ENCODE measurements at places on chromosomes 2 and 18.
A peak's percentile ranks its signal among the peaks of the same experiment; 100 is the strongest.

GRCh38 chr18:11808001-11808855, 43.0 kb upstream of the CHMP1B start:
- no peak for DNase-seq

DNA sequence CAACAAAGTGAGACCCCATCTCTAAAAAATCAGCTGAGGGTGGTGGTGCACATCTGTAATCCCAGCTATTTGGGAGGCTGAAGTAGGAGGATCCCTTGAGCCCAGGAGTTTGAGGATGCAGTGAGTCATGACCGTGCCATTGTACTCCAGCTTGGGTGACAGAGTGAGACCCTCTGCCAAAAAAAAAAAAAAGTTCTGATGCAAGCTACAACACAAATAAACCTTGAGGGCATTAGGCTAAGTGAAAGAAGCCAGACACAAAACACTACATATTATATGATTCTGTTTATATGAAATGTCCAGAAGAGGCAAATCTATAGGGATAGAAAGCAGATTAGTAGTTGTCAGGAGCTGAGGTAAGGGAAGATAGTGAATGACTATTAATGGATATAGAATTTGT, 13.0 kb downstream of the YWHAQ start:
- DNase-seq = no peak

- DNase-seq = no peak
These were observed 13.6 kb downstream of the SPDYA start for GRCh38 chr2:28824207-28824606.

GRCh38 chr2:11343650-11344341, 640 bp downstream of the ROCK2 start:
- peak; percentile 18 for DNase-seq

DNA sequence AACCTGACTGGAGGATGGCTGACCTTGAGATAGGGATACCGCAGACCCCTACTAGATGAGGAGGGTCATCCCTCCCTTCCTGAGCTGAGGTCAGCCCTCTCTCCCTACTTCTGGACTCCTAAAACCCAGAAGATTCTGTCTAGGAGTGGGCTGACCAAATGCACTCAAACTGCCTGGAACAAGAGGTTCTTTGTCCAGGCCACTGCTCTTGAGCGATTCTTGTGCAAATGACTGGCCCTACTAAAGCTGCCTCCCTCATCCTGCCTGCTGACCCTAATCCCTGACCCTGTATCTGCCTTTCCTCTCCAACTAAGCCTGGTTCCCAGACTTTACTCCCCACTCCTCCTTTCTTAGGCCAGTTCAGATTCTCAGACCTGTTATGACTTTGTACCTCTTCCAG, 56.2 kb downstream of the EFR3B start:
- DNase-seq = no peak

DNA sequence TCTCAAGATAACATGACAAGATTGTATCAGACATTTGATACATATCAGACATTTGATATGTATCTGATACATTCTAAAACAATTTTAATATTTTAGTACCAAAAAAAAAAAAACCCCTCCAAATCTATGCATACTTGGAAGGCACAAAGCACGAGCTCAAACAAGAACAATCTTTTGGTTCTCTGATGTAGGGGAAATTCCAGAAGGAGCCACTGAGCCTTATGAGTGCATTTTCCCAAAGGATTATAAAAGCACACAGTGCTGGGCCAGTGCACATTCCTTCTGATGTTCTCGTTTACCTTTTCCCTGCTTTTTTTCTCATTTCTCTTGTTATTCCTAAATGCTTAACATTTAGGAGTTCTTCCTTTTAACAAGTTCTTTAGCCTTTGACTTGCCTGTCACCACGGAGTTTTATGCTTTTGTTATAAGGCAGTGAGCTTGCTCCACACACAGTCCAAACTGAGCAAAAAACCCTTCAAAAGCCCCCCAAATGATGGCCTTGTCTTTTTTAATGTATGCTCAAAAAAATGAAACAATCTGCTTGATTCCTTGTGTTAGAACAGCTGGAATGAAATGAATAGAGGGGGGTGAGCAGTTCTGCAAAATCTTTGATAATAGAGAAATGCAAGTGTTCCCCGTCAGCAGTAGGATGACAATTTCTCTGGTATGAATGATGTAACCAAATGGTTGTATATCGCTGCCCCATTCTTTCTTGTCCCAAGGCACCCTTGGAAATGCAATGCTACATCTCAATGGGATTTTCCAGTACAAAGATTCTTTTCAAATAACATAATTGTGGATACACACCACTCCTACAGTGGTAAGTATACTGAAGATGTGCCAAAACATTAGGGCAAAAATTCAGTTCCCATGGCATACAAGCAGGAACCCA, 597.2 kb upstream of the ZEB2 start:
- no peak for DNase-seq
